ENCODE measurements at places on chromosomes 4 and X.
A peak's percentile ranks its signal among the peaks of the same experiment; 100 is the strongest.

GRCh38 chr4:115648786-115649185, 535.4 kb upstream of the NDST4 start:
- no peak for DNase-seq

GRCh38 chrX:19344661-19345060, 934 bp downstream of the PDHA1 start:
- no peak for DNase-seq

DNA sequence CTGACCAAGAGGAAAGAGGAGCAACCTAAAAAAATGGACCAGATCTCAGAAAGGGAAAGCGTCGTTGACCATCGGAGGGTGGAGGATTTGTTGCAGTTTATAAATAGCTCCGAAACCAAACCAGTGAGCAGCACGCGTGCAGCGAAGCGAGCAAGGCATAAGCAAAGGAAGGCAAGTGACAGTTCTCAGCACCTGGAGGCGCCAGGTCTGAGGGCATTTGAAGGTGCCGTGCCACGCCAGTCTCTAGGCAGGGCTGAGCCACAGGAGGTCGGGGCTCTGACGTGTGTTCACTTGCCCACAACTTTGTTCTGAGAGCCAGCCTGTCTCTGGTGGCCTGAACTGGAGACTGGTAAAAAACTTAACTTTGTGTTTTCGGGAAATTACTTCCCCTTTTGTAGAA, 59.7 kb downstream of the TNIP2 start:
- DNase-seq: peak; percentile 88

GRCh38 chrX:147853701-147854100, 58.0 kb upstream of the FMR1 start:
- DNase-seq: no peak

DNA sequence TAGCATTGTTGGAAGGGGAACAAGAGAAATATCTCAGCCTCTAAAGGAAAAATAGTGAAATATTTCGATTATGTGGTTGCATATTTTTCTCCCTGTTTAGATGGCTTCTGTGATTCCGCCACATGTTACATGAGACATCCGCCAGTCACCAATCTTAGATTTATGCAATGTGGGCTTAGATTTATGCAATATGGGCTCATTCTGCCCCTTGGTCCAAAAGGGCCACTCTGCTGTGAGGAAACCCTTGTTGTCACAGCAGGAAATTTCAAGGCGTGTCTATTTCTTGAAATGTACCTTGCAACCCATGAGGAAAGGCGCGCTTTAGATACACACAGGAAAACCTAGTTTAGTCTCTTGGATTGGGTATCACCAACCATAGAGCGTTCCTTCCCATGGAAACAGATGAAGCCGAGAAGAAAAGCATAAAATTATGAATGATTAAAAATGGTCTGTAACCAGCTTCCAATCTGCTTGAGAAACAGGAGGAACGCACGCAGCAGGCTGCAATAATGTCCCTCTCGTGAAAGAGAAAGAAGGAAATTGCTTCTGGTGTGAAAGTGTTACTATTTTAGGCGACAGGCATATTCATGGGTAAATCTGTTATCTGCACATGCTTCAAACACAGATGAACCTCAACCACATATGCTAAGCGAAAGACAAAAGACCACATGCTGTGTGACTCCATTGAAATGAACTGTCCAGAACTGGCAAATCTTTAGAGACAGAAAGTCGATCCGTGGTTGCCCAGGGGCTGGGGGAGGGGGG, 3.7 kb downstream of the RS1 start:
- DNase-seq: peak; percentile 40

- DNase-seq: peak; percentile 14
Observed at GRCh38 chrX:135931644-135932487, 38.4 kb downstream of the SAGE1 start.

DNA sequence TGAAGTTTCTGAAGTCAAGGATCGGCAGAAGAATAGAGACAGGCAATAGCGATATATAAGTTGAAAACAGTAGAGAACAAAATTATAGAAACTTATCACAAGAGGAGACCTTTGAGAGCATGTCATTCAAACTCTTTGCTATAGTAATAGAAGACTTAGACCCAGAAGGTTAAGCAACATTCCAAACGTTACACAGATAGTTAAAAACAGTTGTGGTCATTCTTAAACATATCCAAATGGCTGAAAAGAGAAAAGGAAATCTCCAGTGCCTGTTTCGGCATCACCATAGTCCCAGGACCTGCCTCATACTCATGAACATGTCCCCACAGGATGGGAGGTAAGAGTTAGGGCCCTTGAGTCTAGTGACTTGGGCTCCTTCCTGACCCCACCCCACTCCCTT, 258.1 kb upstream of the NOCT start:
- no peak for DNase-seq

- peak; percentile 27 for DNase-seq
Observed at GRCh38 chr4:74675673-74676279, 118.5 kb downstream of the BTC start.

DNA sequence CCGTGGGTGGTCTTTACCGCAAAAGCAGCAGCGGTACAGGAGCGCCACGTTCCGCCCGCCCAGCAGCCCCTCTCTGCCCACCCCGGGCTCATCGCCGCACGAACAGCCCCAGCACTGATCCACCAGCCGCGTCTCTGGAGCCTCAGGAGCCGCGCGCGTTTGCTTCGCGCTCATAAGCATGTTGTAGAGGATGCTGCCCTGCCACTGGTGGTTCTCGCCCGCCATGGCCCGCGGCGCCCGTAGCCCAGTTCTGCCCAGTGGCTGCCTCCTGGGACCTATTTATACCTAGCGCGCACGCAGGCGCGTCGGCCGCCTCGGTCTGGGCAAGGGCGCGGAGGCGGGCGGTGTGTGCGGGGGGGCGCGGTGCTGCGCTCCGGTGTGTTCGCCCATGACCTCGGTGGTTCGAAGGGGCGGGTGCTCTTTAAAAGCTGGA, at the start of gene NR0B1:
Gene NR0B1 (minus strand): TSS at position 252 of the 433 bp plus-strand sequence. CDS start 27 bp downstream, at position 225.
- peak; percentile 9 for DNase-seq

GRCh38 chrX:140766024-140766611, 56.6 kb downstream of the LINC00632 start:
- DNase-seq: peak; percentile 37

DNA sequence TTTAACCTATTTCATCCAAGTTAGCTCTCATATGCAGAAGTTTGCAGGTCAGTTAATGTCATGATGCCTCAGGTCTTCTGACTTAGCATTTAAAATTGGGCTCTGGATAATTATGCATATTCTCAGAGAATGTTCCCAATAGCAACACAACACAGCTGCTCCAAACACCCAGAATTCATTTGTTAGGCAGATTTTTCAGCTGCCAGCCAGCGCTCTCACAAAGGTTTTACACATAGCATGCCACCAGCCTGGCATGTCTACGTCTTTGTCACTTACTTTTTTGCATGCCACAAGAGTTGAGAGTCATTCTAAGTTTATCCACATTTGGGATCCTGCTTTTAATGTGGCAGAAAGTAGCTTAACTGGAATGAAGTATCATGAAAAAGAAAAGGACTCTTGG, 84.8 kb downstream of the LIMCH1 start:
- DNase-seq: no peak

GRCh38 chr4:86247906-86248305, 111.9 kb downstream of the MAPK10 start:
- DNase-seq: no peak

- DNase-seq: no peak
Observed at GRCh38 chr4:180169394-180169793, 2073.8 kb upstream of the TENM3 start.

GRCh38 chr4:75698162-75698962, 25.2 kb upstream of the G3BP2 start:
- peak; percentile 69 for DNase-seq

- no peak for DNase-seq
Observed at GRCh38 chr4:159358226-159358625, 255.3 kb downstream of the RAPGEF2 start.

- DNase-seq: no peak
Observed at GRCh38 chr4:80798082-80798481, 232.4 kb upstream of the BMP3 start.

DNA sequence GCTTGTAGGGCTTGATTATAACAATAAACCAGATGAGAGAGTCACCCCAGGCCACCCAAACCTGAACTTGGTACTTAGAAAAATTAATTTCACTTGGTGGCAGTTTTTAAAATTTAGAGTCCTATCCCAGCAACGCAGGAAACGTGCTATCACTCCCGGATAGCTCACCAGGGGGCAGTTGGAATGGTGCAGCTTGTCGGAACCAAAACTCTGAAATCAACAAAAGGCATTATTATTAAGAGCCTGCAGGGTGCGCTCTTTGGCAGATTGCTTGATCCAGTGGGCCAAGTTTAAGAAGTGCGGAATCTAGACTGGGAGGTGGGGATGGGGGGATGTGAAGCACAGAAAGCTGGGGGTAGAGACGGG, 2.4 kb downstream of the FRAS1 start:
- DNase-seq: peak; percentile 60

DNA sequence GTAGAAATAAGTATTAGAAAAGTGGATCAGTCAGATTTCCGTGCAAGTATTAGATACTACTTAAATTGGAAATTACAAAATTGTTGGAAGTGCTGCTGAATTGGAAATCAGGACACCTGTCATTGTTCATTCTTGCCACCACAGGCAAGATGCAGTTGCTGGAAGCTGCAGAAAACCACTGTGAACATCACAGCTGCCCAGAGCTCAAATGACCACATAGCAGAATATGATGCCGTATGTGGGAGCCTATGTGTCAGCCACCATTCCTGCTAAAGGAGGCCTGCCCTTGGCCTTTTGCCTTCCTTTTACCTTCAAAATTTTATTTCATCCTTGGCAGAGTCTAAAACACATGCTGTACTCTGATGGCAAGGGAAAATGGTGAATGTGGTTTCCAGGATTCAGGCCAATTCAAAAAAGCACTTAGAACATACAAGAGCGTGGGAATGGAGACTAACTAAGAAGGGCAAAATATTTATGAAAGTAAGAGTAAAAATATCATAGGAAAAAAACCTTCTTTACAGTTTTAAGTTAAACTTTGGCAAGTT, 1005.5 kb upstream of the GRID2 start:
- no peak for DNase-seq

DNA sequence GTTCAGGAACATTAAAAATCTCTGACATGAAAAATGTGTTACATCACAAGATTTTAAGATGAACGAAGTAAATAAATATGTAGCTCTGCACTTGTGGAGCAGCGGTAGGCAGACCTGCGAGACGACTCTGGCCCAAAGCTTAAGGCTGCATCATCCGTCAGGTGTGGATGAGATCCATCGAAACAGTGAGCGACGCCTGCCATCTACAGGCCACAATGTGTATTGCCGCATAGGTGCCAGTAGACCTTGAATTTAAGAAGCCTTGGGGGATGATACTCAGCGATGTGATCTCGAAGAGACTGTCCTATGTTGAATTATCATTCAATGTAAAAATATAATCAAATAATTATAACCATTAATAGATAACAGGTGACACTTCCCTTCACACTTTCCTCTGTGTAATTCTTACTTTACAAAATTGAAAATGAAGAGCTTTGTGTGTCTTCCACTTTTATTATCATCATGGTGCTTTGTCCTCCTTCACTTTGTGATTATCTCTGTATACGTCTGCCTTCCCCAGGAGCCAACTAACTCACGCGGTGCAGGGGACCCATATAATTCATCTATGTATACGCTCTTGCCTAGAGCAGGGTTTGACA, 851.0 kb downstream of the RAB28 start:
- DNase-seq: peak; percentile 36

DNA sequence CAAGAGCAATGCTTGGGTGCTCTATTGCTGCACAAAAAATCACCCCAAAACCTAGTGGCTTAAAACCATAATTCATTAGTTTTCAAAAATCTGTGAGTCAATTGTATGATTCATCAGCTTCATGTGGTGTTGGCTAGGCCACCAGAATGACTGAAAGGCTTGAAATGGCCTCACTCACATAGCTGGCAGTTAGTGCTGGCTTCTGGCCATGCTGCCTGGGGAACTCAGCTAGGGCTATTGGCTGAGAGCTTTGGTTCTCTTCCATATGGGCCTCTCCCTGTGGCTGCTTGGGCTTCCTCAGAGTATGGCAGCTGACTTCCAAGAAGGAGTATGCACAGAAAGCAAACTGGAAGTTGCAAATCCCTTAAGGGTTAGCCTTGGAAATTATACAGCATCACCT, 3.1 kb upstream of the MTMR1 start:
- no peak for DNase-seq

DNA sequence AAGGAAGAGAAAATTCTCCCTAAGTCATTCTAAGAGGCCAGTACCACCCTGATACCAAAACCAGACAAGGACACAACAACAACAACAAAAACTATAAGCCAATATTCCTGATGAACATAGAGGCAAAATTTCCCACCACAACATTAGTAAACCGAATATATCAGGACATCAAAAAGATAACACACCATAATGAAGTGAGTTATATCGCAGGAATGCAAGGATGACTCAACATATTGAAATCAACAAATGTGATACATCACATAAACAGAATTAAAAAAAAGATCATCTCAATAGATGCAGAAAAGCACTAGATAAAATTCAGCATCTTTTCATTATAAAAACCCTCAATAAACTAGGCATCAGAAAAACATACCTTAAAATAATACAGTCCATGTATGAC, 1844.4 kb upstream of the PCDH10 start:
- no peak for DNase-seq

DNA sequence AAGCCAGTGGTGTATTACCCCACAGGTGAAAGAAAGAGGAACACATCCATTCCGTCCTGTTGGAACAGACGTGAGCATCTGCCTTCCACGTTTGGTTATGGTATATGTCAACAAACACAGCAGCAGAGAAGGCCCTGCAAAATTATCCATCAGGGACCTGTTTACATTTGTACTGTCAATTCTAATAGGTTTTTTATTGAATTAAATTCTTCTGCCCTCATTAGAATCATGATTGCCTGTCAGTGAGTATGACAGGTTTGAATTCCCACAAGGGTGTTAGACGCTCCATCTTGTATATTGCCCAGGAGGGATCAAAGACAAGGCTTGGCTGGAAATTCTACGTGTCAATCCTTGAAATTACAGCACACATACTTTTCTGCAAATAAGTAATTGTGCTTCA, 339.9 kb upstream of the NOCT start:
- no peak for DNase-seq

GRCh38 chrX:130330706-130331105, 9.0 kb upstream of the SLC25A14 start:
- peak; percentile 50 for DNase-seq

DNA sequence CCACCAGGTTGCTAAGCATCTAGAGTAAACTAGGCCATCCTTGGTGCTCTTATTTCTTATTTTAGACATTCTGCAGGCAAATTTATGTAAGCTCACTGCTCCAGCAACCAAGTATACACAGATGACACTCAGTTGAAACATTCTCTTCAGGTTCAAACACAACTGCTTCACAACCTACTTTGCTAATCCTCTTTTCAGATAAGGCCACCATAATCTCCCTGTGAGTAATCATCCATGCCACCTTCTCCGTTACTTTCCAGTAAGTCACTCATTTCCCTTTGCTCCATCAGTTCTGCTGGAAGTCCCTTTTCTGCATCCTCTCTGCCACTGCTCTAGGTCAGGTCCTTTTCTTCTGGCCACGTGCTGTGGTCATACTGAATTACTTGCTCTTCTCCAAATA, 120.2 kb upstream of the WDFY3 start:
- DNase-seq: no peak

DNA sequence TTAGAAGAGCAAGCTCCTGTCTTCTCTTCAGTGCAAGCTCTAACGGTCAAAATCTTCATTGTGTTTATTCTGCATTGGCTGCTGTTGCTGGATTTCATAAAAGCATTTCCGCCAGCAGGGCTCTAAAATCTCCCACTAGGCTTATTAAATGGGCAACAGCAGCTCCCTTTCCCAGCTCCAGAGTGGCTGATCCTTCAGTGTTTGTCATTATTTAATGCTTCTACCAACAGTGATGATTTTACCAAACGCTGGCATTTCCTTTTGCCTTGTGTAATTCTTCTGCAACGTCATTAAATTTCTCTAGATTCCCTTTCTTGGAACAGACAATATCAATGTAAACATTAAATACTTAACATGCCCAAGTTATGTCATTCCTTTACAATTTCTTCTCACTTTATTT, 20.1 kb downstream of the SLC7A11 start:
- DNase-seq: no peak

Measured in GM13977 (cell line).